Placental epithelial cell (primary cell): ENCODE measurements at places on chromosomes 4 and X. TPM values are rescaled to one million over a fixed set of nuclear protein-coding genes. Genes with fewer than 3 reads are reported as not detected.

ADH6 gene
- total RNA-seq: not detected in 2 replicates

HADH gene
- 10.6 and 14.1 TPM in 2 replicates for total RNA-seq

MAGEA1 gene
- not detected in 2 replicates for total RNA-seq

TRIM2 gene
- 36.7 and 44.8 TPM in 2 replicates for total RNA-seq

SOWAHD gene
- not detected in 2 replicates for total RNA-seq

STOX2 gene
- 2.5 and 3.9 TPM in 2 replicates for total RNA-seq

KLB gene
- total RNA-seq: 0.39 and 0.54 TPM in 2 replicates

SLC34A2 gene
- 0.11 TPM in 1 of 2 replicates, not detected in the other for total RNA-seq

ADH1B gene
- not detected in 2 replicates for total RNA-seq

EPGN gene
- 95.8 and 281 TPM in 2 replicates for total RNA-seq

SCRG1 gene
- under 0.01 TPM in 1 of 2 replicates, not detected in the other for total RNA-seq

IL13RA1 gene
- 16.9 and 23.5 TPM in 2 replicates for total RNA-seq

HTN3 gene
- total RNA-seq: not detected in 2 replicates

MAGEC3 gene
- total RNA-seq: not detected in 2 replicates

AMTN gene
- not detected in 2 replicates for total RNA-seq

CDKL5 gene
- 9.0 and 11.8 TPM in 2 replicates for total RNA-seq

PAK3 gene
- not detected in 2 replicates for total RNA-seq

CPE gene
- total RNA-seq: 1.5 and 4.7 TPM in 2 replicates

CXCL1 gene
- total RNA-seq: not detected in 2 replicates

FAAH2 gene
- under 0.01 and 0.11 TPM in 2 replicates for total RNA-seq

RNF212 gene
- total RNA-seq: 1.2 and 1.6 TPM in 2 replicates

PABPC5 gene
- 1.2 and 2.4 TPM in 2 replicates for total RNA-seq

GSPT2 gene
- total RNA-seq: 3.5 and 6.3 TPM in 2 replicates

GPR82 gene
- not detected in 2 replicates for total RNA-seq

PIR gene
- 2.0 and 2.5 TPM in 2 replicates for total RNA-seq

SERTM2 gene
- not detected in 2 replicates for total RNA-seq

DIPK2B gene
- total RNA-seq: not detected in 2 replicates

RNF128 gene
- total RNA-seq: under 0.01 and 0.22 TPM in 2 replicates
